ENCODE measurements at places on chromosomes 3 and 15.
A peak's percentile ranks its signal among the peaks of the same experiment; 100 is the strongest.

- DNase-seq = no peak
Measured at GRCh38 chr3:194277104-194277785, 73.9 kb downstream of the CPN2 start.

DNA sequence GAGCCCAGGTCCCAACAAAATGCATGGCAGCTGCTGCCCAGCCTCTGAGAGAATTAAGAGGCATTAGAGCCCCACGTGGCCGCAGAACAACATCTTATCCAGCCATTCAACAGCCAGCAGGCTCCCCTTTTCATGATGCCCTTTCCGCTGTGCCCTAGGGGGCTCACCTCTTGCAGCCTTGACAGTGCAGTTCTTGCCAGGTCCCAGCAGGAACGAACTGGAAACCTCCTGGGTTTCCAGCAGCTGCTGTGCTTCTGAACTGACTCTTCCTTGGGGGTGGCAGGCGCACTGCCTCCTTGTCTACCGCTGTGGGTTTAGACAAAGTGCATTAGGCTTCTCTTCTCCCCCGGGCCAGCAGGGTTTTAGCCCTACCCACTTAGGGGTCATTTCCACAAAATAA lies 85.2 kb downstream of the FAM174B start:
- DNase-seq = no peak

DNA sequence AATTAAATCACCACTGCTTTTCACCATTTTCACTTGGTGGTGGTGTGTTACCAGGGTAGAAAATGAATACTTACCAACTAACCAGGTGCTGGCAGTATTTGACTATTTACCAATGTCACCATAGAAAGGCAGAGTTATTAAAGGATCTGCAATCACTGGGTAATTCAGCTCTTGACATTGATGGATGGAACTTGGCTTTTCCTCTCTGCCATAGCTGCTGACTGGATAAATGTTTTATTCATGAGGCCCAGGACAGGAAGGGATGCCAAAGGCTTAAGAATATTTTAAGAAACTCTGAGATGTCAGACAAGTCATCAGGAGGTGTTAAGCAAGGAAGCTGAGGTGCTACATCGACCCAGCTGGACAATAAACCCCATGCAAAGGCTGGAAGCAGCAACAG lies 495.5 kb upstream of the CFAP20DC start:
- no peak for DNase-seq

DNA sequence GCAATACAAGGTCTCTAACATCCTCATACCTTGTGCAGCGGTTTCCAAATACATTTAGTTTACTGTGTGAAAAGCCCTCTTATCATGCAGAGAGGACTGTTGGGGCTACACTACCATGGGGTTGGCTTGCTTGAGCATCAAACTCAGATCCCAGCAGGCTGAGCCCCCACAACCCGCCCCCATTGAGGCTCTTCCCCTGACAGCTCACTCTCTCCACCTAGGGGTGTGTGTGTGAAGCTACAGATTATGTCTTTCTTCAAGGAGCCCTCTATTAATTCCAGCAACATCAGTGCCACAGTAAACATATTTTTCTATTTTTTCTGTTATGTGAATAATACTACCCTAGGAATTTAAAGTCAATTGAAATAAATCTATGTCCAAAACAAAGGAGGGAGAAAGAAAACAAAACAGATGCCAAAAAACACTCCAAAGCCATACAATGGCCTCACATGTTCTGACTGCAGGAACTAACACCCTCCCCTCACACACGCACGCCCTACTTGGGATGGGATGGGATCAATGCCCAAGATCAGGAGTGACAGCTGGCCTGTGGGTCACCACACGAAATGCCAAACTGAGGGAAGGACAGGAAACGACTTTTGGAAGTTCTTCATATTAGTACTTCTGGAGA lies 14.7 kb downstream of the TM4SF4 start:
- no peak for DNase-seq

- peak; percentile 34 for DNase-seq
Measured at GRCh38 chr3:169149349-169149890, 514.1 kb downstream of the MECOM start.

- DNase-seq = no peak
Measured at GRCh38 chr3:140629357-140630137, 48.3 kb upstream of the TRIM42 start.

DNA sequence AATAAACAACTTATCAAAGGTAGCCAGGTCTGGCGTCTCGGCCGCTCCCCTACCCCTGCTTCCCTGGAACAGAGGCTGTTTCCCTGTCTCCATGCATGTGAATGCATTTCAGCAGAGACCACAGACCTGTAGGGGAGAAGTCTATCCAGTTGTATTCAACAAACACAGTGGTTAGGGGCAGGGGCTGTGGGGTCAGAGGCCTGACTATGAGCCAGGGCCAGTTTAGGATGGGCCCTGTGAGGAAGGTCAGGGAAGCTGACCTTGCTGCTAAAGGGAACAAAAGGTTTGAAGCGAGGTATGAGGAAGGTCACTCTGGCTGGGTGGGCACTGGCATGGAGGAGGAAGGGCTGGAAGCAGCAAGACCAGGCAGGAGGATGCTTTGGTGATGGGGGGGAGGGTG lies 184.6 kb downstream of the XXYLT1 start:
- no peak for DNase-seq

DNA sequence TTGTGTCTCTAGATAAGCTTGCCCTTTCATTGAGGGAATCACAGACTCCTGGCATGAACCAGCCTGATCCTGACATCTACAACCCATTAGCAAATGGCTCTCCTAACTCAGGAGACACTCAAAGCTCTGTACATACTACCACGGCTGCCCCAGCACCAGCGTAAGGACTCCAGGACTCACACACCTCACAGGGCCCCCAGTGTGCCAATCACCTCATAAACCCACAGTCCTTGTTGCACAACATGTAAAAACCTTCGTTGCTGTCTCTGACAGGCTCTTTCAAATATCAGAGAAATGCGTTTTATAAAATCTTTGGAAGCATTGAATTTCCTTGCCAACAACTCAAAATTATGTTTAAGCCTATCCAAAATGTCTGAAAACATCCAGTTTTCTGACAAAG lies 7.3 kb downstream of the FYCO1 start:
- DNase-seq = no peak

- no peak for DNase-seq
Measured at GRCh38 chr15:31478702-31479221, 152.1 kb downstream of the KLF13 start.

DNA sequence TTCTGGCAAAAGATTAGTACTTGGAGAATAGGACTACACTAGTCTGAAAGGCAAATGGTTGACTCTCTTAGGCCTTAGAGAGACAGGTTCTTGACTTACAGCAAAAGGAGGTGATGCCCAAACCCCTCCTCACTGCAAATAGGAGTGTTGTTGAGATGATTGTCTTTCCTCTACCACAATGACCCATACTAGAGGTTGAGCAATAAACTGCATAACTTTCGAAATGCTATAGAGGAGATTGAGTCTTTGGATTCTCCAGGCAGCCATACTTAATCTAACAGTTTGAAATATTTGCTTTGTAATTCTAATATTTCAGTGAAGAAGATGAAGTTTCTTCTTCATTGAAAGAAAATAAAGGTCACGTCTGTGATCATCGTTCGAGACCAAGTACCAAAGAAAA lies 498.5 kb upstream of the GBE1 start:
- DNase-seq = no peak

DNA sequence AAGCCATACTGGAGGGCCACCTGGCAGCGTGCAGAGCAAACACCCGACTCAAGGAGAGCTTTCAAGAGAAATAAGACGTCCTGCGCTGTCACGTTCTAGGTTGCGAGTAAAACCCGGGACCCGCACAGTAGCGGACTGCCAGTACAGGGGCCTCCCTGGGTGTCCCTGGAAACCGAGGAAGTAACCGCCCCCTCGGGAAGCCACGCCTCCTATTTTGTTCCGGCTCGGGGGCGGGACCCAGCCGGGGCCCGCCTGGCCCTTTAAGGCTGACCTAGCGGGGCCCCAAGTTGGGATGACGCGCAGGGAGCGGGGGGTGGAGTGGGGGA lies 218 bp upstream of the MAPKAPK3 start:
- peak; percentile 79 for DNase-seq

GRCh38 chr15:50783411-50783810 lies 17.9 kb upstream of the SPPL2A start:
- no peak for DNase-seq

- DNase-seq = no peak
Measured at GRCh38 chr3:140273542-140274195, 338.7 kb downstream of the CLSTN2 start.

GRCh38 chr3:5675319-5675718 lies 487.8 kb downstream of the EDEM1 start:
- no peak for DNase-seq

DNA sequence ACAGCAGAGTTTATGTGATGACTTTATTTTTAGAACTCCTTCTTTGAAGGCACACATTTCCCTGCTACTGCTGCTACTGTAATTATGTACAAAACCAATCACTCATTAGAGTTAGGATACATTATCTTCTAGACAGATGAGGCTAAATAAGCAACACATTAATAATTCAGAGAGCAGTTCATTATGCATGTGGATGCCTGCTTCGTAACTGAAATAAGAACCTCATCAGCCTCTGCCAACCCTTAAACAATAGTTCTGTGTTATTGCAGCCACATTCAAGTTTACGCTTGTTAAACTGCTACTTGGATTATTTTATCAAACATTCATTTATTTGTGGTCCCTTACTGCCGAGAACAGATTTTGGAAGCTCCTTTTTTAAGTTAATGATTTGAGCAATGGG lies 52.5 kb upstream of the C15orf61 start:
- no peak for DNase-seq

GRCh38 chr3:193772422-193772763 lies 179.4 kb downstream of the OPA1 start:
- no peak for DNase-seq

- DNase-seq = no peak
Measured at GRCh38 chr3:192812743-192813383, 85.5 kb upstream of the FGF12 start.

DNA sequence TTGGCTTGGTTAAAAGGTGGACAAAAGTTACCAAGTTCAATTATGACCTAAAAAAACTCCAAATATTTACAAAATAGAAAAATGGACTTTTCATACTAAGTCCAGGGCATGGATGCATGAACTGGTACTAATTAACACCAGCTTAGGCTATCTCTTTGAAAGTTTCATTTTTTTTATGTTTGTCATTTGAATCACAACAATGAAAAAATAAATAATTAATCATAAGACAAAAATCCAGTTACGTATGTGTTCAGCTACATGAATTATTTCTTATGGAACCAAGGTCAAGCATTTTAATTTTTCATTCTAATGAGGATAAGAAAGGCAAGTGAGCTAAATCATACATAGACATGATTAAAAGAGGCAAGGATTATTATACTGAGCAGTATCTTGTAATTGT lies 23.7 kb upstream of the STRIT1 start:
- no peak for DNase-seq

- no peak for DNase-seq
Measured at GRCh38 chr3:23055733-23056376, 147.3 kb upstream of the UBE2E2 start.

GRCh38 chr15:80925597-80926059 lies 64.0 kb downstream of the MESD start:
- DNase-seq = no peak

GRCh38 chr15:74055804-74056203 lies 26.5 kb downstream of the GOLGA6A start:
- DNase-seq = no peak

DNA sequence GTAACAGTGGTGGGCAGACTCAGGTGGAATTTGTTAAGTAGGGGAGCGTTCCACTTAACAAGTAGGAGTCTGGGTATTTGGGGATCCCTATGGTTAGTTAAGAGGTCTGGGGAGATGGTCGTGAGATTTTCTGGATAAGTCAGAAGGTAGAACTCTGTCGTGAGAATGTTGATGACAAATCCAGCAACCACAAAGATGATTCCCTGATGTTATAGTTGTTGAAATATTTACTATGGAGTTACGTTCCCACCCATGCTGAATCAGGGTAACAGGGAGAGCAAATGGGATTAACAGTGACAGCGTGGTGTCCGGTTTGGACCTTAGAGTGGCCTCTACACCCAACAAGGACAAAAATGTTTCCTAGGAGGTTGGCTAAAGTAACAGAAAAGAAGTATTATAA lies 110.8 kb downstream of the MFSD1 start:
- no peak for DNase-seq

DNA sequence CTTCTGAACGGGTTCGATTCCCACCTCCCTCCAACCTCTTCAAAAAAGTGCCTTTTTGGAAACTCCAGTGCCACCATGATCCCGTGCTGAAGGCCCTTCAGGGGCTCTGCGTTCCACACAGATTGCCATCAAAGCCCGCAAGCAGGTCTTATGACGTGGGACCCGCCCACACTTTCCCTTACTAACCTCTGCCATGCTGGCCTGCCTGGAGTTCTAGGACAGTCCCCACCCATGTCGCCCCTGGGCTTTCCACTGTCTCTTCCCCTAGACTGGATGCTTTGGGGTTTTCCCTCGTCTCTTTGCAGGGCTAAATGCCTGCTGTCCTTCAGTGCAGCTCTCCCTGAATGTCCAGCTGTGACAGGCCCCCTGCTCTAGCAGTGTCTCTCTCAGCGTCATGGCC lies 313.7 kb upstream of the ATP10A start:
- DNase-seq = no peak

DNA sequence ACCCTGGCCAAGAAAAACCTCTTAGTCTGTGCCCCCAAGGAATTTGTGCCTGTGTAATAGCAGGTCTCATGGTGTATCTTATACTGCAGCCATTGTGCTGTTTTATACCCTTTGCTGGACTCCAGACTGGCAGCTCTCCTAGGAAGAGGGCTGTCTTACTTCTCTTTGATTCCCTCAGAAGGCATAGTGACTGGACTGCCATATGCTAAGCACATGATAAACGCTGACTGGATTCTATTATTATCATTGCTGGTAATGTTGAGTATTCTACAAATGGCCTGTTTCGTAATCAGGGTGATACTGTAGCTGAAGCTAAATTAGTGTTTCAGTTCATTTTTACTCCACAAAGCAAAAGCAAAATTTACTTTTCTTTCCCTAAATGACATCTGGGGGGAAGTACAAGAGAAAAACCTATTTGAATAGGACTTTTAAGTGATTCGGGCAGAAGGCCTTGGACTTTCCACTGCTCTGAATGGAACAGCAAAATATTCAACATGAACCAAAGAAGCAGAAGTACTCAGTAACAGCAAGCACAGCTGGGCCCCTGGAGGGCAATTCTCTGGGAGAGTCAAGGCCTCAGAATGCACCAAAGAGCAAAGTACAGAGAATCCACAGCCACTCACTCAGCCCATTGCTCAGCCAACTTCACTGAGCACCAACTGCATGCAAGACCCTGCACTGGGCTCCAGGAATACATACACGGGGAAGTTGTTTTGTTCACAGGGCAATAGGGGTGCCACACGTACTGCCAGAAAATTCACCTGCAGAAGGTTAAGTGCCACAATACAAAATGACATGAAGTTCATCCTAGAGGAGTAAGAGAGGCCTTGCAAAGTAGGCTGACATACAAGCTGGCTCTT lies 7.9 kb upstream of the BCL2A1 start:
- no peak for DNase-seq
